ENCODE measurements at places on chromosomes 5 and 9. TPM values are rescaled to one million over a fixed set of nuclear protein-coding genes. Genes with fewer than 3 reads are reported as not detected.

ASPN gene
- total RNA-seq, result not detected

PTRH1 gene
- 21.5 TPM for total RNA-seq

SNCAIP gene
- total RNA-seq, result not detected

NADK2 gene
- total RNA-seq, result 17.8 TPM

GPRIN1 gene
- total RNA-seq, result 3.0 TPM

PKD2L2 gene
- not detected for total RNA-seq

GFRA3 gene
- 0.32 TPM for total RNA-seq

C9orf153 gene
- total RNA-seq, result 0.41 TPM

RHOBTB3 gene
- 0.39 TPM for total RNA-seq

TMC1 gene
- not detected for total RNA-seq

DNA sequence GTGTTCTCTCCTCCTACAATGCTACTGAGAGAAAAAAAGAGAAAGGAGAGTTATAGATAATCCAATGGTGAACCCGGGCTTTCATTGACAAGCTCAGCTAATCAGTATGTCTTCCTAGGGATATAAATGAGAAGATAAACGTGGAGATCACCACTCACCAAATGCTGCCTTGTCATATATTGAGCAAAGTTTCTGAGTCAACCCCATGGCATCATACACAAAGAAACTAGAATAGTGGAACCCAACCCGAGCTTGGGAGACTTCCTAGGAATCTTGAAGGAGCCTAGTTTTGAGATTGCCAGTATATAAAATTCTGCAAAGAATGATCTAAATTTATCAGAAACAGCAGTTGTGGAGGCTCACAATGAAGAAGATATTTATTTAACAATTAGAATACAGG lies 47.8 kb downstream of the PTPN3 start:
- DNase-seq, result no peak

DNA sequence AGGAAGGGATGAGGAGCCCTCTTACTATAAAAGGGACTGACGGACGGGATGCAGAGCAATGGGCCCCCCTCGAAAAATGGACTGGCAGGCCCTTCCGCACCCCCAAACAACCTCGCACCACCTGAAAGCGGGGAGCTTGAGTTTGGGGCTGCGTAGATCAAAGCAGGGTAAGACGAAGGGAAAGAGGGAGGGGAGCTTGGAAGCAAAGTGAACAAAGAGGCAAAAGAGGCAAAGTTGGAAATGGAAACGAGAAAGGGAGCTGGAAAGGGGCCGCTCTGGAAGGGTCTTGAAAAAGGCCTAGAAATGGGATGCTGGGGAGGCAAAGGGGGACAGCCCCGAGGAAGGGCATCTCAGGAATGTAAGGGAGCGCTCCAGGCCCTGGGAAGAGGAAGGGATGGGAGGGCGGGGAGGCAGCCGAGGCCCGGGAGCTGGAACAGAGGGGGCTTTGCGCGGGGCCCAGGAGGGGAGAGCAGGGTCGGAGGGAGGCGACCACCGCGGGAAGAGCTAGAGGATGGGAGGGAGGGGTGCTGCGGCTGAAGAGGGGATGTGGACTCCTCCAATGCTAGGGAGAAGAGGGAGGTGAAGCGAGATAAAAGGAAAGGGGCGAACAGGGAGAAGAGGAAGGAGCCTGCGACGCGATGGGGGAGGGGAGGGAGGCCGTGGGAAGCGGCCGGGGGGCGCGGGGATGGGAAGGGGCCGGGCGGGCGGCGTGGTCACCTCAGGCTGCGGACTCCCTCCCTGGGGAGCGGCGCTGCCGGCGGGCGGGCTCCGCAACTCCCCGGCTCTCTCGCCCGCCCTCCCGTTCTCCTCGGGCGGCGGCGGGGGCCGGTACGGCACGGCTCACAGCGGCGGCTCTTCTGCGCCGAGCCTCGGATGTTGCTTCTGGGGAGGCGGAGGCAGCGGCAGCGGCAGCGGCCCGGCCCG lies 577 bp downstream of the RNF145 start:
- peak; percentile 10 for DNase-seq

- no peak for DNase-seq
Observed at GRCh38 chr9:38316166-38316780, 76.2 kb upstream of the ALDH1B1 start.

- DNase-seq, result no peak
Observed at GRCh38 chr9:126956917-126957686, 42.5 kb downstream of the RALGPS1 start.

GRCh38 chr5:56566374-56567249 lies 248.7 kb upstream of the MAP3K1 start:
- DNase-seq, result no peak

DNA sequence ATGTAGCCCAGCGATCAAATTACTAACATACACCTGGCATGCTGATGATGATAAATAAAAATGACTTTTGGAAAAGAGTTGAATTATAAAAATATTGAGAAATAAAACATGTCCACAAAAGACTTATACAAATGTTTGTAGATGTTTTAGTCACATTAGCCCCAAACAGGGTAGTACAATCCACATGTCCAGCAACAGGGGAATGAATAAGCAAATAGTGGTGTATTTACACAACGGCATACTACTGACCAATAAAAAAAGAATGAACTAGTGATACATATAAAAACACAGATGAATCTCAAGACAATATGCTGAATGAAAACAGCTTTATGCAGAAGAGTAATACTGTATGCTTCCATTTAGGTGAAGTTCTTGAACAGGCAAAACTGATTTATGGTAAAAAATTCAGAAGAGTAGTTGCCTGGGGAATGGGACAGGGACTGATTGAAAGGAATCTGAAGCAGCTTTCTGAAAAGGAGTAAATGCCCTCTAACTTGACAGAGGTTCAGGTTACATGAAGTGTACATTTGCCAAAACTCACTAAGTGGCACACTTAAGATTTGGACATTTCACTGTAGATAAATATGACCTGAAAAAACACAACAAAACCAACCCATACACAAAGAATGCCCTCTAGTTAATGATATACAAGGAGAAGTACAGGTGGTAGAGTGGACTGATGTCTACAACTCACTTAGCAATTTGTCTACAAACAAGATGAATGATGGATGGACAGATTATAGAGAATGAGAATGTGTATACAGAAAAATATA lies 35.4 kb downstream of the ACTL7A start:
- no peak for DNase-seq

DNA sequence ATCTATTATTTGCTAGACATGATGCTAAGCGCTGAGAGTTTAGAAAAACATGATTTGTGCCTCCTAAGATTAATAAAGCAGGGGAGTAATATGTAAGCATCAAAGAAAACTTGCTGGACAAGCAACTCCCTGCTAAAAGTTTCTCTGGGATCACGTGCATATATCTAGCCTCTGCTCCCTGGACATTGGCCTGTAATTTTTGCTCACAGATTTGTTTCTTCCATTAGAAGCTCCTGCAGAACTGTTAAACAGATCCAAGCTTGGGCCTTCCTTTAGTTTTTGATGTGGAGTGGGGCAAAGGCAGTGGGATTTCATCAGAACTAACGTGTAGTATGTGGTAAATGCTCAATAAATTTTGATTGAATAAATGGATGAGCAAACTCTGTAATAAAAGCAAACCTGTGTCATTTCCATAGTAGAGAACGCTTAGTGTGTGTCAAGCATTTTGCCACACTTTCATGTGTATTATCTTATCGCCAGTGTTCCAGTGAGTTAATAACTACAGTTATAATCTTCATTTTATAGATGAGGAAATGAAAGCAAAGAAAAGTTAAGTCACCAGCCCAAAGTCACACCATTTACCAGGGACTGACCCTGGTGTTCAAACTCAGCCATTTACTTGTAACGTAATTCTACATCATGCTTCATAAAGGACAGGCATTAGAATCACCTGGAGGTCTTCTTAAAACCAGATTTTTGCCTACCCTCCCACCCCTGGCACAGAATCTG lies 100.3 kb downstream of the PCSK5 start:
- no peak for DNase-seq

- peak; percentile 35 for DNase-seq
Observed at GRCh38 chr9:127862075-127863011, 7.9 kb upstream of the ENG start.

GRCh38 chr5:10726913-10727517 lies 34.0 kb downstream of the DAP start:
- no peak for DNase-seq

GRCh38 chr5:170078458-170078857 lies 27.2 kb upstream of the FOXI1 start:
- DNase-seq, result no peak

GRCh38 chr9:95497772-95498171 lies 19.0 kb downstream of the PTCH1 start:
- DNase-seq, result no peak

GRCh38 chr5:76086095-76086494 lies 2.9 kb downstream of the SV2C start:
- DNase-seq, result no peak

DNA sequence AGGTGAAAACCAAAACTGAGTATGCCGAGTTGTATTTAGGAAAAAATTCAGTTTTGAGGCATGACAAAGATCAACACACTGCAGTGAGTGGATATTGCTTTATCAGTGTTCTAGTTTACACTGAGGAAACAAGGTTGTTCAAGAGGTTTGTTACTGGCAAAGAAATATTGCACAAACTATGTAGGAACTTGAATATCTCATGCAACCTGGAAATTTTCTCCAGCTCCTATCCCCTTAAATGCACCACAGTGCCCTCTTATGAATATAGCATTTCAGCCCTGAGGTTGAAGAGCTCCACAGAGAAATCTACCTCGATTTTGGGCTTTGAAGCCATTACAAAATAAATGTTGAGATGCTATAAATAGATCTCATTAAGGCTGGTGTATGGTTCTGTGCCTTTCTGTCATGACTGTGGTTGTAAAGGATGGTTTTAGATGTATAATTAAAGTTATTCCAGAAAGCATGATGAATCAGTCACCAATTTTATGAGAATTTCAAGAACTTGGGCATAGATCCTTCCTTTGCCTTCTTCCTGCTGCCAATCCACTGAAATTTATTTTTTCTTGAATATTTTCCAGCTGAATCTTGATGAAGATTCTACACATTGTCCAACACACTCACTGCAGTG lies 159.3 kb downstream of the SPATA31D1 start:
- DNase-seq, result no peak

GRCh38 chr5:54388811-54389210 lies 66.7 kb upstream of the HSPB3 start:
- no peak for DNase-seq

DNA sequence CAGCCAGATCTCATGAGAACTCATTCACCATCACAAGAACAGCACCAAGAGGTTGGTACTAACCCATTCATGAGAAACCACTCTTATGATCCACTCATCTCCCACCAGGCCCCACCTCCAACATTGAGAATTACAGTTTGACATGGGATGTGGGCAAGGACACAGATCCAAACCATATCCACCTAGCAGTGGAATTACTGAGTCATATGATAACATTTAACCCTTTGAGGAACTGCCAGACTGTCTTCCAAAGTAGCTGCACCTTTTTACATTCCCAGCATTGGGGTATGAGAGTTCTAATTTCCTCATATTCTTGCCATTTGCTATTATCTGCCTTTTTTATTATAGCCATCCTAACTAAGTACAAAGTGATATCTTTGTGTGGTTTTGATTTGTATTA lies 51.9 kb downstream of the CTNNA1 start:
- no peak for DNase-seq
